NAMALWA (cell line): ENCODE measurements at places on chromosomes 3 and 15.

DNA sequence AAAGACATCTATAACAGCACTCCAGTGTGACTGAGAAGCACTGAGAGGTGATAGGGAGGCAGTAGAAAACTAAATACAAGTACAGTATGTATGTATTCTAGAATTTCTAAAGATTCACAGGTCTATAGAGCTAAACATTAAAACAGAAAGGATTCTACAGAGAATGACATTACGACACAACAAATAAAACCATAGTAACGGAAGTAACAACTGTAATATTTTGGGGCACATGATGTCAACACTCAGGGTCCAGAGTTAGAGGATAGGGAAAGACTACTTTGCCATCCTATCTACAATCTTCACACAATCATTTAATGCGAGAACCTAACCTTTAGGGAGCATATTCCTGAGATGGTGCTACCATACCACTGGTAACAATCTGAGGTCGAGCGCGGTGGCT, 13.6 kb downstream of the UBXN7 start:
- no peak for DNase-seq

GRCh38 chr3:177294221-177294620, 96.9 kb upstream of the TBL1XR1 start:
- no peak for DNase-seq

DNA sequence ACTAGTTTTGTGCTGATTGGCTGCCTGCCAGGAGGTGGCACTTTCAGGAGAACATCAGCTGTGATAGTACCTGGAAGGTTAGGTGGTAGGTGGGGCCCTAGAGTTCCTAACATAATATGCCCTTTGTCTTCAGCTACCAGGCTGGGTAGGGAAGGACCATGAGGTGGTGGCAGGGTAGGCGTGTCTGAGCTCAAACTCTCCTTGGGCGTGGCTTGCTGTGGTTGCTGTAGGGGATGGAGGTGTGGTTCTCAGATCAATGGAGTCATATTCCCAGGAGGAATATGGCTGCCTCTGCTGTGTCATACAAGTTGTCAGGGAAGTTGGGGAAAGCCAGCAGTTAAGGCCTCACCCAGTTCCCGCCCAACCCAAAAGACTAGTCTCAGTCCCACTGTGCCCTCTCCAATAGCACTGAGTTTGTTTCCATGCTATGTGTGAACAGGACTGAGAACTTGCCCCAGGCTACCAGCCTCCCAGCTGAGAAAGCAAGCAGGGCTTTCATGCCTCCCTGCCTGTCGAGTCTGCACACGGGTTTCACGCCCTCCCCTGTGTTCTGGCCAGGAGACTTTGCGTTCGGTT, 107.7 kb downstream of the CHCHD4 start:
- DNase-seq = no peak

DNA sequence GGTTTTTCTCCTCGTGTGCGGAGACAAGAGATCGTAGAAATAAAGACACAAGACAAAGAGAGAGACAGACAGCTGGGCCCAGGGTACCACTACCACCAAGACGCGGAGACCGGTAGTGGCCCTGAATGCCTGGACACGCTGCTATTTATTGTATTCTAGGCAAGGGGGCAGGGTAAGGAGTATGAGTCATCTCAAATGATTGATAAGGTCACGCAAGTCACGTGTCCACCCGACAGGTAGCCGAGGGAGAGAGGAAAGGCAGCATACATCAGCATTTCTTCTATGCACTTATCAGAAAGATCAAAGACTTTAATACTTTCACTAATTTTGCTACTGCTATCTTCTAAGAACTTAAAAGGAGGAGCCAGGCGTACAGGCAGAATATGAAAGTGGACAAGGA, 28.2 kb downstream of the MYL3 start:
- no peak for DNase-seq

DNA sequence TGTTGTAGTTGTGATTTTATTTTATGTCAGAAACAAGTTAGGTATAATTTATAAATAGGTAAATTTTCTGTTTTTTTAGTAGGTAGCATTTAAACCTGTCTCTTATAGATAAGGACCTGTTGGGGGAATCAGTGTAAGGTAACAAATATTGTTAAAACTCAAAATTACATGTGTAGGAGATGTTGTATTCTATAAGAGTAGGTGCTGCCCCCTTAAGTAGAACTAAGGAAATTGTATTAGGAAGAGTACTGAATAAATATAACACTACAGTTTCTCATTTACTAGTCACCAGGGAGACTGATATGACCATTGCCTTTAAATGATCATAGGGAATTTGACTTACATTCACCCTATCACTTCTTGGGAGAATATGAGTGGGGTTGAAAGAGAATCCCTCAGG, 31.2 kb downstream of the SLC25A36 start:
- peak; percentile 49 for DNase-seq

DNA sequence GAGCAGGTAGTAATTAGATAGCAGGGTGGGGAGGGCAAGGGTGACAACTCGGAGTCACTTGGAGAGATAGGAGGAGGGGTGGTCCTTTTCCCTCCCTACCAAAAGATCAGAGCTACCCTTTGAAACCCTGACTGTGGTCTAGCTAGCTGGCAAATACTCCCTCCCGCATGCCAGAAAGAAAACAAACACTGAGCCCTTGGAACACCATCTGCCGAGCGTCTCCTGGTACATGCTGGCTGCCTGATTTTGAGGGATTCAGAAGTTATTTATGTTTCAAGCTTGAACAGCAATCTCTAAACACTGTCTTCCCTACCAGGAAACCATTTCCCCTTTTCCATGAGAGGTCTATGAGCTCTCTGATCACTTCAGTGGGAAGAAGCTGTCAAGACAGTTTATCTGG, 291.6 kb upstream of the CFAP20DC start:
- no peak for DNase-seq
